ENCODE measurements at places on chromosomes 11 and 22.

GRCh38 chr11:3086114-3086513, 28.9 kb upstream of the CARS1 start:
- DNase-seq, result no peak

GRCh38 chr22:19932367-19933206, 9.0 kb upstream of the COMT start:
- no peak for DNase-seq

DNA sequence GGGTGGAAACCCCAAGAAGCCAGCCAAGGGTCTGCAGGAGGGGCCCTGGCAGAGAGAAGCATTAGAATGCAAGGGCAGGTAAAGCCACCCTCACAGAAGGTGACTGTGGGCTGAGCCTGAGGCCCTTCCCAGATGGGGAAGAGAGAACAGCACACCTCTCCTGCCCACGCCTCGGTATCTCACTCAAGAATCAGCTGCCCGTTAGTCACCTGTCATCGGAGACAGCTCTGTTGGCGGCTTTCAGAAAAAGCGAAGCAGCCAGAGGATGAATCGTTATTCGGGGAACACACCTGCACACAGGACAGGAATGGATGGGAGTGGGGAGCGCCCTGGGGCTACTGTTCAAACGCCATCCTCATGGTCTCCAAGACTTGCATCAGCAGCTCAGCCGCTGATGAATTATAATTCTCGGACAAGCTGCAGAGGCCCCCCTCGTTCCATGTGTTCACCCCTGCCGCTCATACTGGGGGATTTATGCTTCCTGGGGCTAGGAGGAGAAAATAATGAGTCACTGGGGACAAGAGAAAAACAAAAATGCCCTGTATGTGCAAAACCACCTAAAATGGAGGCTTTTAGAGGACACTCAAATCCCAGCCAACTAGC, 21.6 kb upstream of the TMA7B start:
- DNase-seq, result no peak

GRCh38 chr11:112049777-112050176, 24.0 kb downstream of the PIH1D2 start:
- no peak for DNase-seq

- DNase-seq, result no peak
Observed at GRCh38 chr22:20429254-20430100, 8.1 kb downstream of the SCARF2 start.

DNA sequence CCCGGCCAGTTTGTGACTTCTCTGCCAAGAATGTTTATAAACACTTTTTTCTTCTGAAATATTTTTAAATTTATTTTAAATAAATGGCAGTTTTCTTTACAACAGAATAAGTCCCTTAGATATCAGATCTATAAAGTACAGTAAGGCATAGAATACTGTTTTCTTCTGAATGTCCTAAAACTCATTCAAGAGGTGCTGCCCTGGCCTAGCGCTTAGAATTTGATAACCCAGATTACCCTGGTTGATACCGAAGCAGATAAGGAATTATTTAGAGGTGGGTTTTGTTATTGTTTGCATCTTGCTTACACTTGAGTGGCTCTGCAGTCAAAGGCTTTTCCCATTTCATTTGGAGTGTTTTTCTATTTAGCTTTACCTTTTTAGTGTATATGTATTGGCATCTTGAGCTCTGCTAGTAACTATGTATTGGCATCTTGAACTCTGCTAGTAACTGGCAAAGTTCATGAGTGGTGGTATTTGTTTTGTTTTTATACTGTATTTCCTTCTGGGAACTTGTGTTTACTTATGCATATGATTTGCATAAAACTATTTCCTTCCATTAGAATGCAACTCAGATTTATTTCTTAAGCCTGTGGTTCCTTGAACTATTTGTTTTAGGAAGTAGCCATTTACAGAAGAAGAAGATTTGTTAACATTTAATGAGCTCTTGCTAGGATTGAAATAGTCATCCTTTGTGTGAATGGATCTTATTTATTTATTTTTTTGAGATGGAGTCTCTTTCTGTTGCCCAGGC, 1.2 kb downstream of the ACAD8 start:
- no peak for DNase-seq

GRCh38 chr11:95920460-95921105, 3.3 kb downstream of the MTMR2 start:
- DNase-seq, result no peak

GRCh38 chr22:31398231-31398630, 1.2 kb upstream of the DRG1 start:
- DNase-seq, result no peak

DNA sequence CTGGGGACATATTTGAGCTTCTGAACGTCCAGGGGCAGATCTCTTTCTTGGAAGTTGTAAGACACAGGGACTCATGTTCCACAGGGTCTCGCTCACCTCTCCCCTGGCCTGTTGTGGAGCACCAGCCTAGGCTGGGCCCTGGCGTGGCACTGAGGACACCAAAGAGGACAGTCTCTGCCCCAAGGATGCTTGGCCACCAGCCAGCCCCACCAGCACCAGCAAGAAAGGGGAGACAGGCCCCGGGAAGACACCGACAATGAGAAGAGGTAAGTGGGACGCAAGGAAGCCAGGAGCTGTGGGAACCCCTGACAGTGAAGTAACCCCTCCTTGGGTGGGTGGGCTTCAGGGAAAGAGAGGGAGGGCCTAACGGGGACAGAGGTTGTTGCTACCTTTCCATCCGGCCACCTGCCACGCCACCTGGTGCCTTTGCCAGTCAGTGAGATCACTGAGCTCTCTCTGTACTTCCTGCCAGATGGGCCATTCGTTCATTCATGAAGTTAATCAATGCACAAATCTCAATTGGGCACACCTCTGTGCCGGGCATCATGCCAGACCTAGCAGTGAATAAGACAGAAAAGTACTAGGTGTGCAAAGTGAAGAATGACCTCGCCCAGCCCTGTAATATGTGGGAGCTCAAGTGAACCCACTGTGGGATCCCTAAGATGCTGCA, 11.1 kb downstream of the APOL5 start:
- no peak for DNase-seq
